PC-9 (cell line): ENCODE measurements at places on chromosomes 6 and 20. TPM values are rescaled to one million over a fixed set of nuclear protein-coding genes. Genes with fewer than 3 reads are reported as not detected.
A peak's percentile ranks its signal among the peaks of the same experiment; 100 is the strongest.

Gene OSBPL2
- 84.8 and 90.7 TPM in 2 replicates for total RNA-seq

DNA sequence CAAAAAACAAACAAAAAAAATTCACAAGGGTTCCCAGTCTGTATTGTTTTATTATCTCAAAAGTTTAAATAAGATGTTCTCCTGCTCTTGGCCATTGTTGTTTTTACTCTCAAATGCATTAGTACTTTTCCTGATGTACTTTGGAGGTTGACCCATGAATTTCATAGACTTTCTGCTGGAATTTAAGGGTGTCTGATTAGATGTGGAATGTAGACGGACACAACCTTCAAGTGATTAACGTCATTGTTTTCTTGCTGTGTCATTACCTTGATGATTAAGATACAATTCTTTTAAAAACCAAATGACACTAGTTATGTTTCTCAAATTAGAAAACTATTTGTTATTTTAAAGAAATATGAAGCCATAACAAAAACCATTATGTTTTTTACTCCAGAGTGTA, 421.4 kb upstream of the RUNX2 start:
- no peaks in the 10 kb centered on the region for H3K4me1 ChIP-seq
- no peak overlapping the region for H3K27ac ChIP-seq
- no peak overlapping the region for H3K4me3 ChIP-seq
- no peaks in the 10 kb centered on the region for H3K27me3 ChIP-seq
- no peak for DNase-seq
- H3K36me3 ChIP-seq, result no peaks in the 10 kb centered on the region

Gene CDH4
- total RNA-seq, result not detected in 2 replicates

DNA sequence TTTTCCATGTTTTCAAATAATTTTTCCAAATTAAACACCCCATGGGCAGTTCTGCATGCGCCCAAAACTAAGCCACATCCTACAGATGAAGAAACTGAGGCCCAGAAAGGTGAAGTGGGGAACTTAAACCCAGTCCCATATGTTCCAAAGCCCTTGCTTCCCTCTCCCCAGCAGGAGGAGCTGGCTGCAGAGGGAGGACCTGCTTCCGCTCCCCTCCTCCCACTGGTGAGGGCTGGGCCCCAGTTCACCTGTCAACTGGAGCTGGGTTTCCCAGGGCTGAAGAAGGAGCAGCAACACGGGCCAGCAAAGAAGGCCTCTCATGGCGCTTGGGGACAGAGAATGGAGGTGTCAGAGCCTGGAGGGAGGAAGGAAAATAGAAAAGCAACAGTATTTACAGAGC, 1.4 kb upstream of the RBPJL start:
- H3K27me3 ChIP-seq, result no peaks in the 10 kb centered on the region
- no peaks in the 10 kb centered on the region for H3K36me3 ChIP-seq
- H3K4me3 ChIP-seq, result no peak overlapping the region

Gene TULP1
- not detected in 2 replicates for total RNA-seq

- no peak overlapping the region for H3K27ac ChIP-seq
- H3K27me3 ChIP-seq, result no peaks in the 10 kb centered on the region
- H3K4me3 ChIP-seq, result no peak overlapping the region
- H3K4me1 ChIP-seq, result no peaks in the 10 kb centered on the region
Measured at GRCh38 chr6:134272374-134272773, 45.5 kb downstream of the SGK1 start.

Gene RPP40
- 16.0 and 21.0 TPM in 2 replicates for total RNA-seq

GRCh38 chr20:62215020-62215990, 4.8 kb downstream of the HRH3 start:
- no peaks in the 10 kb centered on the region for H3K4me1 ChIP-seq
- H3K27me3 ChIP-seq, result peaks cover 65% of the 10 kb centered on the region
- no peak overlapping the region for H3K27ac ChIP-seq

DNA sequence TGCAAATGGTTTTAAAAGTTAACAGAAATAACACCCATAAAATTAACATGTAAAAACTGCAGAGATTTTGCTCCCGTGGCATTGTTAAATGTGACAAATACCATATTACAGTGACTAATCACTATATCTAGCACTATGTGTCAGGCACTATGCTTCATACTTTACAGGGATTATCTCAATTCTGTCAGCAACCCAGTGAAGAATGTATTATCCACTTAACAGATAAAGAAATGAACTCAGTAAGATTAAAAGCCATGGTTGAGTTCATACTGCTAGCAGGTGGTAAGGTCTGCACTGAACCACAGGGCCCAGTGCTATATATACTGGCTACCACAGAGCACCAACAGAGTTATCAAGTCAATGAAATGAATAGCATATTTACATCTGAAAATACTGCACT, 65.4 kb downstream of the RWDD2A start:
- H3K4me3 ChIP-seq, result no peak overlapping the region
- no peaks in the 10 kb centered on the region for H3K27me3 ChIP-seq
- H3K27ac ChIP-seq, result no peak overlapping the region
- peaks cover 3% of the 10 kb centered on the region; the same call in 1 of the 2 replicates for H3K36me3 ChIP-seq

DNA sequence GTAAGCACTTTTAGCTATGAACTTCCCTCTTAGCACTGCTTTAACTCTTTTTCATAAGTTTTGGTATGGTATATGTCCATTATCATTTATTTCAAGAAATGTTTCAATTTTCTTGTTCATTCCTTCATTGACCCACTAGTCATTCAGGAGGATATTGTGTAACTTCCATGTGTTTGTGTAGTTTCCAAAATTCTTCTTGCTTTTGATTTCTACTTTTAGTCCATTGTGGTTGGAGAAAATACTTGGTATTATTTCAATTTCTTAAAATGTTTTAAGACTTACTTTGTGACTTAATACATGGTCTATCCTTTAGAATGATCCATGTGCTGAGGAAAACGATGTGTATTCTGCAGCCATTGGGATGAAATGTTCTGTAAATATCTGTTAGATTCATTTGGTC, 176.5 kb downstream of the CENPW start:
- H3K27ac ChIP-seq, result no peak overlapping the region
- H3K4me1 ChIP-seq, result no peaks in the 10 kb centered on the region
- DNase-seq, result no peak
- H3K27me3 ChIP-seq, result no peaks in the 10 kb centered on the region
- H3K4me3 ChIP-seq, result no peak overlapping the region

GRCh38 chr6:152671171-152671570, 26.5 kb upstream of the MYCT1 start:
- H3K27me3 ChIP-seq, result no peaks in the 10 kb centered on the region
- no peak overlapping the region for H3K4me3 ChIP-seq
- H3K36me3 ChIP-seq, result no peaks in the 10 kb centered on the region
- H3K4me1 ChIP-seq, result no peaks in the 10 kb centered on the region

Gene SAPCD1
- 11.1 and 16.9 TPM in 2 replicates for total RNA-seq

DNA sequence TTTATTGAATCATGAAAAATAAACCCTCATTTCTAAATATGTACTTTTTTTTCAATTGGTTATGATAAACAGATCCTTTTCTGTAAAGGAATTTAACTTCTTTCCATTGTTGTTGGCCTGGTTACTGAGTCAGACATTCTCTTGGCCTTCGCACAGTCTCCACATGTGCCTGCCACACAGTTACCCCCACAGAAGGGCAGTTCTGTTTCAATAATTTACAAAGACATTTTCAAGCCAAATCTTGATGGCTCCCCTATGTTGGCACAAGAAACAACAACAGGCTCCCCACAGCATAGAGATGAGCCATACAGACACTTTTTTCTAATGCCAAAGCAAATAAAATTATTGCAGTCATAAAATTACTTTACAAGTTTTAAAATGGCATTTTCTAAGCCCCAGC, 55.6 kb upstream of the BEND6 start:
- DNase-seq, result no peak
- no peak overlapping the region for H3K27ac ChIP-seq
- no peaks in the 10 kb centered on the region for H3K27me3 ChIP-seq
- peaks cover 10% of the 10 kb centered on the region for H3K4me1 ChIP-seq
- no peaks in the 10 kb centered on the region for H3K36me3 ChIP-seq

GRCh38 chr20:2292416-2293110, 3.2 kb upstream of the TGM3 start:
- H3K36me3 ChIP-seq, result no peaks in the 10 kb centered on the region
- H3K4me1 ChIP-seq, result peaks cover 16% of the 10 kb centered on the region
- peak; percentile 88 for DNase-seq
- no peak overlapping the region for H3K4me3 ChIP-seq

- H3K4me1 ChIP-seq, result no peaks in the 10 kb centered on the region
- DNase-seq, result no peak
- H3K27me3 ChIP-seq, result no peaks in the 10 kb centered on the region
- no peaks in the 10 kb centered on the region for H3K36me3 ChIP-seq
- H3K4me3 ChIP-seq, result no peak overlapping the region
Measured at GRCh38 chr6:27840572-27840971, 71.6 kb downstream of the OR2B2 start.

DNA sequence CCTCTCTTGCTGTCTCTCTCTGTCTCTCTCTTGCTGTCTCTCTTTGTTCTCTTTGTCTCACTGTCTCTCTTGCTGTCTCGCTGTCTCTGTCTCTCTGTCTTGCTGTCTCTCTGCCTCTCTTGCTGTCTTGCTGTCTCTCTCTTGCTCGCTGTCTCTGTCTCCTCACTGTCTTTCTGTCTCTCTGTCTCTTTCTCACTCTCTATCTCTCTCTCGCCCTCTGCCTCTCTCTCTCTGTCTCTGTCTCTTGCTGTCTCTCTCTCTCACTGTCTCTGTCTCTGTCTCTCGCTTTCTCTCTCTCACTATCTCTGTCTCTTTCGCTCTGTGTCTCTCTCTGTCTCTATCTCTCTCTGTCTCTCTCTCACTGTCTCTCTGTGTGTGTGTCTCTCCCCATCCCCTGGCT, 92.9 kb upstream of the MC3R start:
- H3K27ac ChIP-seq, result no peak overlapping the region
- no peak for DNase-seq
- H3K36me3 ChIP-seq, result no peaks in the 10 kb centered on the region
- H3K4me1 ChIP-seq, result no peaks in the 10 kb centered on the region
- H3K27me3 ChIP-seq, result peaks cover 70% of the 10 kb centered on the region
- no peak overlapping the region for H3K4me3 ChIP-seq

- no peak overlapping the region for H3K27ac ChIP-seq
- H3K27me3 ChIP-seq, result no peaks in the 10 kb centered on the region
- H3K4me3 ChIP-seq, result no peak overlapping the region
- no peaks in the 10 kb centered on the region; the same call in 1 of the 2 replicates for H3K36me3 ChIP-seq
- no peak for DNase-seq
Measured at GRCh38 chr20:32236819-32237218, 29.1 kb downstream of the POFUT1 start.
